ENCODE measurements at places on chromosomes 2 and 18.

GRCh38 chr2:179751163-179751809, 110.1 kb downstream of the ZNF385B start:
- peak; percentile 53 for DNase-seq

GRCh38 chr18:6776188-6776587, 46.7 kb downstream of the ARHGAP28 start:
- no peak for DNase-seq

- peak; percentile 86 for DNase-seq
Measured at GRCh38 chr2:240840435-240841060, 20.5 kb upstream of the KIF1A start.

GRCh38 chr2:122908159-122908558, 1116.9 kb upstream of the CNTNAP5 start:
- DNase-seq, result no peak

GRCh38 chr2:19799881-19800780, 101.7 kb downstream of the TTC32 start:
- no peak for DNase-seq

GRCh38 chr18:46423226-46423805, 233.7 kb downstream of the LOXHD1 start:
- DNase-seq, result no peak

- DNase-seq, result no peak
Measured at GRCh38 chr2:44102790-44103562, 65.7 kb upstream of the PPM1B start.

DNA sequence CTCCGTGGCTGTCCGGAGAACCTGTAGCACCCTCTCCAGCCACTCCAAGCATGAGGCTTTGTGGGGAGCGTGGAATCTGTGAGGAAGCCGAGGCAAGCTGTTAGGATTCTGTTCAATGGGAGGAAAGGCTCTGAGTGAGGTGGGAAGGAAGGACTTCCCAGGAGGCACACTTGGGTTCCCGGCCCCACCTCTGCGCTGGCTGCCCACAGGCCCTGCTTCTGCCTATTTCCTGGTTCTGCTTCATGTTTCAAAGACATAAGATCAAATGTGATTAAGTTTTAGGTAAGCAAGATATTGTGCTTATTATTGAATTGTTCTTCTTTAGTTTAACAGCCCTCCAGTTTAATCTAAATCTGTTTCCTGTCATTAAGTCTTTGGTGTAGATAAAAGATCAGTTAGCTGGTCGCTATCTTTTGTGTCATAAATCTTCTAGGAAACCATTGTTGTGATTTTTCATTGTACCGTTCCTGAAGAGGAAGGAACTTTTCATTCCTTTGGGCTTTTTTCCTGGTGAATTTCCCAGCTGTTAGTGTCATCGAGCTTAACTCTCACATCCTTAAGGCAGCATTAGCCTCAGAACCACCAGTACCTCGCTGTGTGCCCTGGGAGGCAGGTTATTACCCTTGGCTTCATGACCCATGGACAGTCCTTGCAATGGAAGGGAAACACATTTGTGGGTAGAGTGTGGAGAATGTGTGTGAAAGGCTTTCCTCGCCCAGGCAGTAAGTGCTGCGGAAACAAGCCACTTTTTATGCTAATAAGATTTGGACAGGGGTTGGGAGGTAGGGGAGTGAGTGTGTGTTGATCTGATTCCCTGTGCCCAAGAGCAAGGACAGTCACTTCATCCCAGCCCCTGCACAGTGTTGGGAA, 61.9 kb upstream of the ALPP start:
- peak; percentile 68 for DNase-seq

GRCh38 chr2:70994009-70994698, 519 bp downstream of the TEX261 start:
- DNase-seq, result peak; percentile 37

GRCh38 chr2:241798631-241799521, 10.1 kb upstream of the NEU4 start:
- DNase-seq, result no peak

DNA sequence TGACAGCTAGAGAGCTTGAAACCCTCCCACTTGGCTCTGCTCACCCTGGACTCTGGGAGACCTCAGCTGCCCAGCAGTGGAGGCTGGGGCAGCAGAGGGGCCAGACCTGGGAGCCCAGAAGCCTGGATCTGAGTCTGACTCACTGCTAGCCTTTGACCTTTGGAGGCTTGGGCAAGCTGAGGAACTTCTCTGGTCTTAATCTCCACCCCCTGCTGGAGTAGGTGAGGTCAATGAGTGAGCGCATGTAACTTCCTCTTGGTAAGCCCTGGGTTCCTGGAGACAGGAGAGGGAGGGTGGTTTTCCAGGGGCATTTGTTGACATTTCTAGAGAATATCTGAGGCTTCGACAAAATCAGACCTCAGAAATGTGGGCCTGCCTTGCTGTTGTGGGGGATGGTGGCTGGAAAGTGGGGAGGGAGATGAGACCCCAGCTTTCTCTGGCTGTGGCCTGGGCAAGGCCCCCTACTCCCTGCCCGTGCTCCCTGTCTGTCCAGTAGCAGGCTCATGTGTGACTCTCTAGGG, 73.0 kb upstream of the YWHAQ start:
- DNase-seq, result peak; percentile 72

- no peak for DNase-seq
Measured at GRCh38 chr2:197258580-197258979, 52.0 kb downstream of the ANKRD44 start.

DNA sequence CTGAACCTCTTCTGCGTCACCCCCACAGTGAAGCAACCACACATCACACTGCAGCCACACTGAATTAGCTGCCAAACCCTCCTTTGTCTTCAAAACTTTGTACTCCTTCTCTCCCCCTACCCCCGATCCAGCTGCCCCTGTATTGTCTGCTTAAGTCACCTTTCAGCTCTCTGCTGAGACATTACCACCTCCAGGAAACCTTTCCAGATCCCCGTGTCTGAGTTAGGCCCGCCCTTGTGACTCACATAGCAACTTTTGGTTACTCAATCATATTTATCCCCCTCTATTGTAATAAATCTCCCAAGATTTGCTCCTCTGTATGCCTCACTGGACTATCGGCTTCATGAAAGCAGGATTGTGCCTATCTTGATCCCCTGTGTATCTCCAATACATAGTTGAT, 82.8 kb upstream of the CDCA7 start:
- no peak for DNase-seq

DNA sequence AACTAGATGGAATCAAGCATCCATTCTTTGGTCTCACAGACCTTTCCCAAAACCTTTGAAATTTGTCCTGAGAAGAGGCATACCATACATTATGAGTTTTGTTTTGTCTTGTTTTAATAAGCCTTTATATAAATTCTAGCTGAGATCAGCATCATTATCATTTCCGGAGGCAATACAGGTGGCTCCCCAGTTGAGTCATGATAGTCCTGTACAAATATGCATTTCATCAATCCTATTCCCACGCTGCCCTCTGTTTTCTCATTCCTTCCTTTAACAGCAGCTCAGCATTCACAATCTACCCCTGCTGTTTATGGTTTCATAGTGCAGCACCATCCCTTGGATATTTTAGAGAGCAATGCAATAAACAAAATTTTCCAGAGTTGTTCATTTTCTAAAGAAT, 216.7 kb downstream of the TXNL1 start:
- no peak for DNase-seq

DNA sequence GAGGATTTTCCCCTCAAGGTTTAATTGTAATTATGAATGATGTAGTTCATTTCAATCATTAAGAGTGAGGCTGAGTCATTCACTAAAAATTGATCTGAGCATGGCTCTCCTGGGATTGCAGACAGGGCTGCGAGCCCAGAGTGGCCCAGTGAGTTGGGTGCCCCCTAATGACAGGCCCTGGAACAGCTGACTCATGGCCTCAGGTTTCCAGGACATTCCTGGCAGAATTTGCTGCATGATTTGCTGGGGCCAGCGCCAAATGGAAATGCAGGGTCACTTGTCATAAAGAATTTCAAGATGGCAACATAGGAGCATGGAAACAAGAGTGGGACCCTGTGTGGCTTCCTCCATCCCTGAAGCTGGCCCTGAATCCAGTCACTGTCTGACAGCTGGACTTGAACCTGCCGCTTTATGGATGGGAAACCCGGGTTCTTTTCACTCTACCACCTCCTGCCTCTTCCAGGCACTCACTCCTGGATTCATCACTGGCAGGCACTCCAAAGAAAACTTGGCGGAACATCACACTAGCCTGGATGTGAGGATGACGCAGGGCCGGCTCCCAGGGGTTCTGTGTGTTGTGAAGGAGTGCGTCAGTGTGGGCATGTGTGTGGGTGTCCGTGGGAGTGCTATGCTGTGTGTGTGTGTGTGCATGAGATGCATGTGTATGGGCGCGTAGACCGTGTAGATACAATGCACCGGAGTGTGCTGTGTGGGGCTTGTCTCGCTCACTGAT, 15.2 kb downstream of the OTOF start:
- DNase-seq, result peak; percentile 80

- no peak for DNase-seq
Measured at GRCh38 chr2:50564766-50565165, 467.2 kb downstream of the NRXN1 start.

DNA sequence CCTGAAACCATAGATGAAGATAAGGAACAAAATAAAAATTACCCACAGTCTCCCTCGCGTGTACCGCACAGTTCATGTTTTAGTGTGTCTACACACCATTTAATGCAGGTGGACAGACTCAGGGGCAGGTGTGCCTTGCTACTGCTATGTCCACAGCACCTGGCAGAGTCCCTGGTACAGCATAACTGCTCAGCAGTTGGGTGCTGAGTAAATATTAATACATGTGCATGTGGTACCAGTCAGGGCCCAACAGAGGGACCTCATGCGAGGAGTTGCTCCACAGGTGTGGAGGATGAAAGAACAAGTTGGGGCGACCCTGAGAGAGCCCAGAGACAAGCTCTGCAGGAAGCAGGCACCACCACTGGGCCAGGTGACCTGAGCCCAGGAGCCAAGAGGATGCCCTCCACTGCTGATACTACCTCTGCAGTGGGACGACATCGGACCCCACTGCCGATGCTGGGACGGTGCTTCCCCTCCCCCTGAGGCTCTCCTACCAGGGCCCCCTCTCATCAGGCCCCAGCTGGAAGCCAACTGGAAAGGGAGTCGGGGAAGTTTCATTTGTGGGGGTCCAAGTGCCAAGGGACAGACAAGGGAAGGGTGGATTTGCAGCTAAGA, 100.8 kb downstream of the NEDD4L start:
- no peak for DNase-seq

DNA sequence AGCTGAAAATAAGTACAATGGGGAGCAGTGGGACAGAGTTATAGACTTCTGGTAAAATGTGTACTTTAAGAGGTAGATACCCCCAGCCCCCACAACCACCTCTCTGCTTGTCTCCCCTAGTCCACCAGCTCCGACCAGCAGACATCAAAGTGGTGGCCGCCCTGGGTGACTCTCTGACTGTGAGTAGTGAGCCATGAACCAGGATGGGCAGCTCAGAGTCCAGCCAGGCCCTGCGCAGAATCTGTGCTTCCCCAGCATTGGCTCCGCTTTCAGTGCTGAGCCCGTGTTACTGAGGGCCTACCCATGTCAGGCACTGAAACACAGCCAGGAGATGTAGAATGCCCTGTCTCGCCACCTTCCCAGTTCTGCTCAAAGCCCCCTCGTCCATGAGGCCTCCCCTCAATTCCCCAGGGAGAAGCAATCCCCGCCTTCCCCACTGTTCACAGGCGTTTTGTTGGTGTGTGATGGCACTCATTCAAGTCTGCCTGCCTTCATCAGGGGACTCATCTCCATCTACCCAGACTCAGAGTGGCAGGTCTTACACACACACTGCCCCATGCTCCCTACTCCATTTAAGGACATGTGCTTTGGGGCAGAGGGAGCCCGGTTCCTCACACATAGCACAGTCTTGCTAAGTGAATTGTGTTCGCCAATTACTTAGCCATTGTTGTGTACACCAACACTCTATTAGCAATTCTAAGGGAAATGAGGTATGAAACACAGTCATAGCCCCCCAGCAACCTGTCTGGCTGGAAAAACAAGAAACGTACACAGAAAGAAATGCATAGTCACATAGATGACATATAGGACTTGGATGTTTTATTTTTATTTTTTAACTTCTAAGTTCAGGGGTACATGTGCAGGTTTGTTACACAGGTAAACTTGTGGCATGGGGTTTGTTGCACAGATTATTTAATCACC, 122.6 kb downstream of the PLB1 start:
- DNase-seq, result no peak

GRCh38 chr18:67132919-67133318, 383.6 kb downstream of the DSEL start:
- DNase-seq, result no peak

GRCh38 chr18:35019933-35020332, 21.3 kb upstream of the MAPRE2 start:
- DNase-seq, result no peak

GRCh38 chr2:99827296-99827999, 314.9 kb downstream of the AFF3 start:
- no peak for DNase-seq

- DNase-seq, result no peak
Measured at GRCh38 chr18:7520200-7520785, 46.8 kb upstream of the PTPRM start.

GRCh38 chr2:182672466-182673165, 43.4 kb upstream of the DNAJC10 start:
- DNase-seq, result peak; percentile 46

DNA sequence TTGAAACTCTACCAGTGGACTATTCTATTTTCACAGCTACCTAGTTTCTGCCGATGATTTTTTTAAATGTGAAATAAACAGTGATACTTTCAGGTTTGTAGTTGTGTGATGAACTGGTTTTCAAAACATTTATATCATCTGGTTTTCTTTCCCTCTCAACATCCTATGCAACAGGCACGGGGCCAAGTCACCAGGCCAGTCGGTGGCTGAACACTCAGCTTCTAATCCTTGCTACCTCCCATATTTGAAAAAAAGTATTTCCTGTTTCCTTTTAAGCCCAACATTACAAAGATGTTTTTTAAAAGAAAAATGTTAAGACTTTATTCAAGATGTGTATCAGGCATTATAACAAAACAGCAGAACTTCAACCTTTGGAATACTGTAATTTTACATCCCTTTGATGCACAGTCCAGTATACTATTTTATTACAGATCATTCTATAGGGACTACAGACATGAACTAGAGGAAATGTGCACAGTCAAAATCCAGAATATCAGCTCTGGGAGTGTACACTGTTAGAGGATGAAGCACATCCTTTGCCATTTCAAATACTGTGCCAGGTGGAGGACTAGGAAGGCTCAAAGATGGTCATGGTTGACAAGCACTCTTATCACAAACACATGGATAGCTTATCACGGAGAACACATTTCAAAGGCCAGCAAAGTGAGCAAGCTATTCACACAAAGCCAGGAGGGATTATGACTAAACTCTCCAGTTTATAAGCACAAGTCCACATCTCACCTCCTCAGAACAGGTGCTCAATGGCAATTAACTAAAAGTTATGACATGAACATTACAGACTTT, 14.6 kb downstream of the MRPL35 start:
- peak; percentile 27 for DNase-seq

GRCh38 chr2:898319-898718, 52.3 kb upstream of the SNTG2 start:
- DNase-seq, result no peak

GRCh38 chr2:113716291-113716690, 40.2 kb downstream of the SLC35F5 start:
- no peak for DNase-seq

- peak; percentile 56 for DNase-seq
Measured at GRCh38 chr2:233426619-233427342, 72.5 kb downstream of the DGKD start.

- no peak for DNase-seq
Measured at GRCh38 chr2:145055651-145056050, 535.7 kb upstream of the ZEB2 start.

- no peak for DNase-seq
Measured at GRCh38 chr18:41042866-41043265, 912.2 kb upstream of the PIK3C3 start.

- DNase-seq, result peak; percentile 80
Measured at GRCh38 chr2:239991689-239992314, 33.3 kb downstream of the NDUFA10 start.

GRCh38 chr2:230246206-230246605, 20.7 kb downstream of the SP140 start:
- no peak for DNase-seq
